ENCODE measurements at places on chromosomes 6 and 20.

- DNase-seq = no peak
These were observed 91.0 kb downstream of the PKHD1 start for GRCh38 chr6:51996296-51996947.

DNA sequence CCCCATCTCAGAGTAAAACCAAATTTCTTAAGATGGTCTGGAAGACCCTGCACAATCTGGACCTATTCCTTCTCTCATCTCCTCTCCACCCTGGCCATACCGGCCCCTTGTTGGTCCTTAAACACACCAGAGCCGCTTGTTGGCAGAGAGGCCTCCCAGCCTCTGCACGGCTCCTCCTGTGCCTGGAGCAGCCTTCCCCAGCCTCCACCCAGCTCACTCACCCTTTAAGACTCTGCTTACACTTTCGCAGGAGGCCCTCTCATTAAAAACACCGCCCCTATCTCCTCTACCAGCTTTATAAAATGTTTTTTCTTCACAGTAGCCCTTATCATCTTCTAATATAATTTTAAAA is 49.8 kb downstream of the BANF2 start:
- no peak for DNase-seq

DNA sequence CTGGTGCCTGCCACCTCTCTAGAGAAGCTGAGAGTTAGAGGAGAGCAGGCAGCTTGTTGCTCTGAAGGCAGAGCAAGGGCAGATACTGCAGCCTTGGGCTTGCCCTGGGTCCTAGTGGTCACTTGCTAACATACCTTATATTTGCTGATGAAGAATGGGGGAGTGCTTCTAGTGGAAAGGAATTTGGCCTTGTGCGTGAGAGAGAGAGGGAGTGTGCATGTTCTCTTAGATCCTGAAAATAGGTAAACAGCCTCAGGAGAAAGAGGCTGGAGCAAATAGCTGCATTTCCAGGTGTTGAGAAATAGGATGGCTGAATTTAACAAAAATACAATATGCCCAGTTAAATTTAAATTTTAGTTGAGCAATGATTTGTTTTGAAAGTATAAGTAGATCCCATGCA is 724.5 kb upstream of the FLRT3 start:
- no peak for DNase-seq

DNA sequence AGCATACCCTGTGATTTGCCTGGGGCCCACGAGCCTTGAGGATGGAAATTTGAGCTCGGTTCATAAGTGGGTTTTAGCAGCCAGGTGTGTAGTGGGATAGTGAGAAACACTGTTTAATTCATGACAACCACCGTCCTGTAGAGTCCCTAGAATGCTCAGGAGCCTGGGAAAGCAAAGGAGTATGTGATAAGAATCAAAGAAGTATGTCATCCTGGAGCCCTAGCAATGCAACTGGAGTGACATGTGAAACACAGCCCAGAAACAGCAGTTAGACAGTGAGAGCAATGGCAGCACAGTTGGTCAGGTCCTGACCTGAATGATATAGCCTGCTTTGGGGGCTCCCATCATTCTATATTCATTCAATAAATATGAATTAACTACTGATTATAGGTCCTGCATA is 161.2 kb upstream of the ECI2 start:
- no peak for DNase-seq

- no peak for DNase-seq
These were observed 185.8 kb upstream of the PRDM1 start for GRCh38 chr6:105900125-105900937.

- DNase-seq = no peak
These were observed 689.6 kb downstream of the DHX35 start for GRCh38 chr20:39651645-39652325.

GRCh38 chr6:54937371-54937770 is 90.8 kb downstream of the FAM83B start:
- DNase-seq = no peak

GRCh38 chr6:147643341-147644200 is 135.1 kb downstream of the SAMD5 start:
- DNase-seq = no peak

- no peak for DNase-seq
These were observed 8.8 kb upstream of the PCMTD2 start for GRCh38 chr20:64246616-64247306.

- peak; percentile 82 for DNase-seq
These were observed 728 bp downstream of the ITPR3 start for GRCh38 chr6:33621711-33622388.

Data from NCI-H1417 (cell line).